Amygdala (tissue), 56 donors: ENCODE measurements at places on chromosomes 2 and 18.

- no peak for DNase-seq
Measured at GRCh38 chr2:4914551-4914950, 777.6 kb upstream of the SOX11 start.

DNA sequence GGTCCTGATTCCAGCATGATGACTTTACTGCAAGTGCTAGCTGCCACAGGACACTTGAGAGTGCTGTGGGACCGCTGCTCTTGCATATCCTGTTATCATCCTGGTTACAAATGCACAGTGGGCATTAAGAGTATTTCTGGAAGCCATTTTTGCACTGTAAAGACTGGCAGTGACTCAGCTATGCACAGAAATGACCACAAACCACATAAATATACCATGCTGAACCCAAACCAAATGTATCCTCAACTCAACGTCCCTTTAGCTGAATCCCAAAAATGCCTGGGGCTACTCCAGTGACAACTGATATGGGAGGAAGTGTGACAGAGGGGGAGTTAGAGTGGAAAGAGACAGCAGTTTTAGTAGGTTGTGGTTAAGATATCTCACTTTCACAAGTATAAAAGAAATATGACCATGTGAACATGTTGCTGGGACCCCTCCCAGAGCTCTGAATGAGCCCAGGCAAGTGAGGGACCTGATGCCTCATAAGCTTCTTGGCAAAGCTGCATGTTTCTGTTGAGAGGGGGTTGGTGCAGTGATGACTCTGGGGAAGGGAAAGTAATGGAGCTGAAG is 37.3 kb downstream of the RHBDD1 start:
- no peak for DNase-seq

DNA sequence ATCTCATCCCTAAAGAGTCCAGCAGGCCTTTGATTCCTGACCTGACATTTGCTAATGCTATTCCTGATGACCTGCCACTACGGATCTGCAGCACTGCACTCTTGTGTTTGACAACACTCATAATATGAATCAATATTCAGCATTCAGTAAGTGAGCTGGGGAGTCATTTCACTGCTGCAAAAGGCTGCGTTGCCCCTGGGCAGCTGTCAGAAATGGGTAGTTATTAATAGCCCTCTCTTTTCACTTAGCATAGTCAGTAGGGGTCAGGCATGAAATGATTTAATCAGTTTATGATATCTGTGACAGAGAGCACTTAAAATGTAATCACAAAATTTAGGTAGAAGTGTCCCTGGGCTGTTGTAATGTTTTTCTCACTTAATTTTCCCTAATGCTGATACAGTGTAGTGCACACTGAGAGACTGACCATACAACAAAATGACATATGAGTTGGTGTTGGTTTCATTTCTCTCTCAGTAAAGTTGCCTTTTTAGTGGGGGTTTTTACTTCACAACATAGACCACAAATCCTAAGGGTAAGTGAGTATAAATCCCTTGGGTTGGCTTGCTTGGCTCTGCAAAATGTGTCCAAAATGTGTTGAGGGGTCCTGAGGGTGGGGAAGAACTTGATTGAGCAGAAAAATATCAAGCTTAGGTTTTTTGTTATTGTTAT is 184.8 kb downstream of the CAMKMT start:
- DNase-seq = no peak

GRCh38 chr2:112897624-112897978 is 13.4 kb upstream of the IL37 start:
- DNase-seq = no peak

GRCh38 chr2:134333646-134334189 is 79.8 kb downstream of the MGAT5 start:
- DNase-seq = no peak

DNA sequence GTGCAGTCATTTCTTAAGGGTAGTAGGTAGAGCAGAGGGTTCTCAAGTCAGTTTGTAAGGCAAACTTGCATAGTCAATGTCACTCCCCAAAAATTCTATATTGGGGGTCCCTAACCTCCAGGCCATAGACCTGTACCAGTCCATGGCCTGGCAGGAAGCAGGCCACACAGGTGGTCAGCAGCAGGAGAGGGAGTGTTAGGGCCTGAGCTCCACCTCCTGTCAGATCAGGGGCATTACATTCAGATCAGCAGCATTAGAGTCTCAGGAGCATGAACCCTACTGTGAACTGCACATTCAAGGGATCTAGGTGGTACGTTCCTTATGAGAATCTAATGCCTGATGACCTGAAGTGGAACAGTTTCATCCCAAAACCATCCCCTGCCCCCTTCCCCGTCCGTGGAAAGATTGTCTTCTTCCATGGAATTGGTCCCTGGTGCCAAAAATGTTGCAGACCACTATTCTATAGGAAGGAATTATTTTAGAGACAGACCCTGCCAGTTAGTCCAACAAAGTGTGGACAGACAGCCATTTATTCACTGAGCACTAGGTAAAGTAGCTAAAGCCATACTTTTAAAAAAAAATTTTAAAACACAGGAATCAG is 6.7 kb downstream of the COA5 start:
- DNase-seq = no peak

DNA sequence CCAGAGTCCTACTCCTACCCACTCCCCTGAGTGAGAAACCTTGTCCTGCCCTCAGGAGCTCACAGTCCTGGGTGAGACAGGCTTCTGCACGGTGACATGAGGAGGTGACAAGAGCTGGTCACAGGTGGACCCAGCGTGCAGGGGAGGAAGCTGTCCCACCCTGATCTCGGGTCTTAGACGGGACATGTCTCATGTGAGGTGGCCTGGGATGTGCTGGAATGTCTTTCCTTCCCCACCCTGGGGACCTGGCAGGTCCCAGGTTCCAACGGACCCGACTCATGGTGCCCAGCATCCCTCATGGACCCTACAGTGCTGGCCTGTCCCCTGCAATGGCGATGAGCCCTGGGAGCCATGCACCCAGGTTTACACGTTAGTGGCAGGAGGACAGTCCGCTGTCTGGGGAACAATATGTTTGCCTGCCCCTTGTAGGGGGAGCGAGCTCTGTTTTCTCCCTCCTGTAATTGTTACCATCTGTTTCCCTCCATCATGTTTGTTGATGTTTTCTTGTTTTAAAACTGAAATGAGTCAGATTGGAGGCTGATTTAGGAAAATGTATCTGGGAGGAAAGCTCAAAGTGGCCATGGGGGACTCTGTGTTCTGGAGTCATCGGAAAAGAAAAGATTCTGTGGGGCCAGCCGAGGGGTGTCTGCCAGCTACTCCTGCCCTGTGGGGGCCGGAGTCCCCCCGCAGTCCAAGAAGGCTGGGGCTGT is 238.1 kb downstream of the KLHL29 start:
- no peak for DNase-seq

GRCh38 chr2:80300954-80301353 is 3.6 kb downstream of the LRRTM1 start:
- DNase-seq = no peak

DNA sequence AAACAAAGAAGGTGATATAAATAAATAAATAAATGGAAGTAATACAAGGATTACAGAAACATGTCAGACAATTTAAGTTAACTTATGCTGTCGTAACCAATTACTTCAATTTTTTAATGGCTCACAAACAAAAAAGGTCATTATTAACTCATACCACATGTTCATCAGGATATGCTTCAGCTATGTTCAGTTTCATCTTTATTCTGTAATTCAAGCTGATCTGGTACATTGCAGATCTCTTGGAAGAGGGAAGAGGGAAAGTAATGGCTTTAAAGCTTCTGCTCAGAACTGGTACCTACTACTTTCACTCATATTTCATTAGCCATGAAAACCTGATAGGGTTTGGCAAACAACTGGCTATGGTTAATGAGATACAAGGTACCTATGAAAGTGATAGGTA is 67.6 kb upstream of the ERBB4 start:
- no peak for DNase-seq

DNA sequence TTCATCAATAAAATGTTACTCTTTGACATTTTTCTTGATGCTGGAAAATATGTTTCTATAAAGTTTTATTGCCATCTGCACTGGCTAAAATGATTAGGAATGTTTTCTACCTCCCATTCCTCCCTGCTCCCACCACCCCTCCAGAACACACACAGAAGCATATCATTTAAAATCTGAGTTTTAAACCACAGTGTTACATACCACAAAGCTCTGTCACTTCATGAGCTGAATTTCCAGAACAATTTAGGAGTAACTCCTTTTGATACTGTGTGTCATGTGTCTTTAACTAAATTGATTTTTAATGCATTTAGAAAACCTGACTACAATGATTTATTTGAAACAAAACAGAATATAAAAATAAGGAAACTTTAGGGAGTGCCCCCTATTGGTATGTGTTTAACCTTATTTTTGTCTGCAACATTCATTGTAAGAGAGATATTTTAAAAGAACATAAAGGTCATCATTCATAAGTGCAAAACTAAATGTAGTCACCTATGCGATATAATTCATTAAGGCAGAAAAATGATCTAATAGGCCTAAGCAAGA is 52.0 kb downstream of the FEZ2 start:
- DNase-seq = no peak

DNA sequence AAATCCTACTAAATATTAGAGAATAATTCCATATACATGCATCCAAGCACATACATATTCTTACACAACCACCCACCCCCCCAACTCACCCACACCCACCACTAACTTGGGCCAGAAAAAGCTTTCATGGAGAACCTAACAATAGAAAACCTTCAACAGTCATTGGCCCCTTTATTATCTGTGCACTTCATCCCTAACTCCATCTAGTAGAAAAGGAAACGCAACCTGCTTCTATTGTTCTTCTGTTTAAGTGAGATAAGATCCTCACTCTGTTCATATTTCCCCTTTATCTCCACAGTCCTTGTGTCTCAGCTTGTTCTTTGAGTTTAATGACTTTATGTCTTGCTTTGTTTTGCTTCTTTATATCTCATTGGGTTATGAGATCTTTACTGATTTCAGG is 1740.2 kb upstream of the CELF4 start:
- DNase-seq = no peak

DNA sequence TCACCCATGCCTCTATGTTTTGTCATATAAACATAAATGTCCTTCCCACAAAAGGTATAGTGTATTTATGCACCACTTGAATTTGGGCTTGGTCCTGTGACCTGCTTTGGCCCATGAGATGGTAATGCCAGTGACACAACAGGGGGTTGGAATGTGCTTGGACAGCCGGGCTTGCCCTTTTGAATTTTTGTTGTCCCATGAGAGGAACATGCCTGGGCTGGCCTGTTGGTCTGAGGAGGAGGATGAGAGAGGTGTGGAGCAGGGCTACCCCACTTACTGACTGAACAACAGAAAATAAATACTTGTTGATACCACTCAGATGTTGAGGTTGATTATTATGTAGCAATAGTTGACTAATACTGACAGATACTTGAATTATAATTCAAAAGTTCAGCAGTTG is 63.2 kb upstream of the TCF4 start:
- DNase-seq = no peak

- DNase-seq = no peak
Measured at GRCh38 chr18:58276789-58277739, 233.0 kb downstream of the NEDD4L start.

DNA sequence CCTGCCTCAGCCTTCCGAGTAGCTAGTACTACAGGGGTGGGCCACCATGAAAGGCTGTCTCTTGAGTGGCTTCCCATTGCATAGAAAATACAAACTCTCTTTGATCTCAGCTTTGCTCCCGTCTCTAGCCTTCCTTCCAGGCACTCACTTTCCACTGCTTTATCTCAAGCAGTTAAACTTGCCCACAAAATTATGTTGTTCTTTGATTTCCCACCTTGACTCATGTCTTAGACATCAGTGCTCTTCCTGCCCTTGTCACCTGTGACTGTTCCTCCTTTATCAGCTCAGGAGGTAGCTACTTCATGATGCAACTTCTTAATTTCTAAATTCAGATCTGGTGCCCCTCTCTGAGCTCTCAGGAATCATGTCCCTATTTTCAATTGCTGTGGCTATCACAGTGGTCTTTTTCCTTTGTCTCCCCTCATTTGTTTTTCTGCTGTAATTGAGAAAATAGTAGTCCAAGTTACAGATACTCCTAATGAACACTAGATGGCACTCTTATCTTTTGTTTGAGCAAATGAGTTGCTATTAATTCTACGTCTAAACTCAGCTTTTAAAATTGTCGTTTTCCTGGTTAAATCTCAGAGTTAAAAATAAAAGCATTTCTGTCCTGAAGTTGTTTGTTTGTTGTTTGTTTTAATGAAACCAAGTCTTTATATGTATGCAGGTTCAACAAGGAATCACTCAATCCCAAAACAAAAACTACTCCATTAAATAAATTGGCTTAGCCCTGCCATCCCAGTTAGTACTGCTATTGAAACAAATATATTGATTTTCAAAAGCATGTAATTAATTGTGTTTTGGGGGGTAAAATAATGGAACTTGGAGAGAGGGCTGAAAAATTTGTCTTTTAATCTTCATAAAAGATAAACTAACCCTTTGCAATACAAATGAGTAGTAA is 46.9 kb upstream of the GREB1L start:
- no peak for DNase-seq

GRCh38 chr2:37090019-37090477 is 5.7 kb downstream of the GPATCH11 start:
- no peak for DNase-seq

GRCh38 chr2:56985609-56986008 is 801.8 kb downstream of the CCDC85A start:
- no peak for DNase-seq

- DNase-seq = no peak
Measured at GRCh38 chr18:60826346-60826745, 453.8 kb upstream of the MC4R start.

DNA sequence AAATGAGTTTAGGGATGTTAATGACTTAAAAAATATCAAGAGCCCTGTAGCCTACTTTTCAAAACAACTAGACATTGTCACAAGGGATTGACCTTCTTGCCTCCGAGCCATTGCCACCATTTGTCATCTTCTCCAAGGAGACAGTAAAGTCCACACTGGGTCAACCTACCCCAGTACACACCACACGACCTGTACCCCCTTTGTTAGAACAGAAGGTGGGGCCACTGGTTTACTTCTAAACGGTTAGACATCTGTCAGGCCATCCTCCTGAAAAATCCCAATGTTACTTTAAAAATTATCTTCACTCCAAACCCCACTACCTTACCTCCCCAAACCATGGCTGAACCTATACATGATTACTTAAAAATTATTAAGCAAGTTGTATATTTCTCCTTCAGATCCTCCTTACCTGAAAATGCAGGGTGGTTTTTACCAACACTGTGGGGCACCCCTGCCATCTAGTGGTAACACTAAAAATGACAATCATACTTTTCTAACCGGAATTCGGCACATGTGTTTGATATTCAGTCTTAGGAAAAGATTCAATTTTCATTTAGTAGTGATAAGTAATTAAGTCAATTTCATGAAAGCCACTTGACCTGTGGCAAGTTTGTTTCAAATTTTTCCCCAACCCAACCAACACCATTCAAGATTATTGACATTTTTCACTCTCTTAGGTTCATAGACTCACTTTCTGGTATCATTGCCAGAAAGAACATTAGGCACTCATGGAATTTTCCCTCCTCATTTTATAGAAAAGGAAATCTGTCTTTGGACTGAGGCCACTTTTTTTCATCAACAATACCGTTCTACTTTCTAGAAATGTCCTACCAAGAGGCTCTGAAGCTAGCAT is 265.3 kb upstream of the PKDCC start:
- DNase-seq = no peak

- DNase-seq = no peak
Measured at GRCh38 chr2:85318222-85319074, 9.3 kb downstream of the TGOLN2 start.
